Muscle of leg (tissue), 16 donors: ENCODE measurements at places on chromosomes 13 and 19. TPM values are rescaled to one million over a fixed set of nuclear protein-coding genes. Genes with fewer than 3 reads are reported as not detected.

DNA sequence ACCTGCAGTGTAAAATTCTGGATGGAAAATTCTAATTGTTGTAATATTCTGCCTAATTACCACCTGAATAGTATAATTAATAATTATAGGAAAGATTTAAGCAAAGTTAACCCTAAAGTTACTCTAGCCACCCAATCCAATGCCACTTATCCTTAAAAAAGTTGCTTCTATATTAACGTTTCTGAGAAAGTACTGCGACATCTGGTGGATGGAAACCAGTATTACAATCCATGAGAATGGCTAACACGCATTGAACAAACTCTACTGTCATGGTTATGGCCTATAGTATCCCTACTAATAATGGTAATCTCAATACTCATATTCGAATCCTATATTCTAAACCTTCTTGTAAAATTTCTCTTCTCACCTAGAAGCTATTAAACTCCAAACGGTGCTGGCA lies 1551.8 kb downstream of the SLITRK1 start:
- no peak for DNase-seq

DNA sequence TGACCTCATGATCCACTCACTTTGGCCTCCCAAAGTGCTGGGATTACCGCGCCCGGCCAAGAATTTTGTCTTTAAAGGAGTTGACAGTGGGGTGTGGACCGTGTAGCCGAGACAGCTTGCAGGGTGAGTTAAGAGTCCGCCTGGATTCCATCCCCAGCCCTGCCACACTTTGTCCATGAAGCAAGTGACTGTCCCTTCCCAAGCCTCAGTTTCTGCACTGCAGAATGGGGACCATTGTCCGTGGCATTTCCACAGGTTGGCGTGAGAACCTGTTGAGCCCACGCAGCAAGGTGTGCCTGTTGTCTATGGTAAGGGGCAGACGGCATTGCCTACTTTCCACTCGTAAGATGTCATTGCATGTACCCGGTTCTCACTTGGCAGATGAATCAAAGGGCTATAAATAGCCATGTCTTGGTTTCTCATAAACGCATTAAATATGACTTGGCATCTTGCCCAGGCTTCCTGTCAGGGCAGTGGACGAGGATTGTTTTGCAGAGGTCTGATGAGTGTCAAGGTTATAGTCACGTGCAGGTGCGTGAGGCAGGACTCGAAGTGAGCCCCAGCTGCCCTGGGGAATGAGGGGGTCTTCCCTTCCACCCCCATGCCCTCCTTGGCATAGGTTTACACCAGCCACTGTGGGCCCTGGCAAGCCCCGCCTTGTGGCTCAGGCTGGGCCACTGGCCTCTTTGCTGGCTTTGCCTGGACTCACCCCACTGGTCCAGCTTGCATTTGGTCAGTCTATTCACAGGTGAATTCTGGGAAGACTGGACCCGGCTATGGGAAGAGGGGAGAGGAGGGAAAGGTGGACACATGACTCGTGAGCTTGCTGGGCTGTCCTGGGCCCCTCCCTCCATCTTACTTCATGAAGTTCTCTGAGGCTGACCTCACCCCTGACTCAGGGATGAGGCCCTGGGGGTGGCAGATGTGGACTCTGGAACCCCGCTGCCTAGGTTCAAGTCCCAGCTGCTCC lies 14.6 kb downstream of the FAM187B start:
- DNase-seq, result peak; percentile 90

GRCh38 chr19:16066611-16067104 lies 9.6 kb upstream of the TPM4 start:
- DNase-seq, result peak; percentile 43

DNA sequence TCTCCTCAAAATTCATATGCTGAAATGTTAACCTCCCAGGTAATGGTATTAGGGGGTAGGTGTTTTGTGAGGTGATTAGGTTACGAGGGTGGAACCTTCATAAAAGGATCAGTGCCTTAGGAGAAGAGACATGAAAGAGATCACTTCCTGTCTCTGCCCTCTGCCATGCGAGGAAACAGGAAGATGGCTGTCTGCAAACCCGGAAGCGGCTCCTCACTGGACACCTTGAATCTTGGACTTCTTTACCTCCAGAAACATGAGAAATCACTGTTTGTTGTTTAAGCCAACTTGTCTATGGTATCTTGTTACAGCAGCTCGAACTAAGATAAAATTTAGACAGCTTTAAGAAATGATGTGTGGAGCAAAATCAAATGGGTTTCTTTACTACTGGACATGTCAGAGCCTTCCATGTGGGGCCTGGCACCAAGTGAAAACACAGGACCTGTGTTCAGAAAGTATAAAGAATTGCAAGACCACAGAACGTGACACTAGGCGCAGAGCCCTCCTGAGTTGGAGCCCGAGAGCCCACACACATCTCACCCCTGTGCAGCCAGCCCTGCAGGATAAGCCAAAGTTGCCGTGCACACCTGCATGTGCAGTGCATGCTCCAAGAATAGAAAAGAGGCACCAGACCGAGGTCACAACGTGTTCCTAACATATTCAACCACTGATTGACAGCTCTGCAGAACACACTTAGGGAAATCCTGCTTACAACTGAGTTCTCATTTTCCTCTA lies 112.5 kb upstream of the UQCRFS1 start:
- no peak for DNase-seq

DNA sequence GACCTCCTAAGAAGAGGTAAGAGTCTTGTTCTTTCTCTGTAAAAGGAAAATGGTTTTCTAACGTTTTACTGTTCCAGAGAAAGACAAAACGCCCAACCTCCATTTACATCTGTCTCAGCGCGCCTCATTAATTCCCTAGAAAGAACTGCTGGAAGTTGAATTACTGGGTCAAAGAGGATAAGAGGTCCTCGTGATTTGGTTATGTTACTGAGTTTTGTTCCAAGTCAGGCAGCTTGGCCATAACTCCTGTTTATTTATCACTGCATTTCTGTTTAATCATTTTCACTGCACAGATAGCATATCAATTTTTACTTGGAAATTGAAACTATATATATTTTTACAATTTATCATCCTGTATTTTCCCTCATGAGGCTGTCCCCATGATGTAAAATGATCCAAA lies 112.9 kb upstream of the PEG3 start:
- DNase-seq, result peak; percentile 88

Gene BORCS8
- total RNA-seq, result 7.8 TPM

Gene PCDH9
- total RNA-seq, result 8.3 TPM

- DNase-seq, result peak; percentile 43
These were observed 16.2 kb downstream of the LAIR2 start for GRCh38 chr19:54518844-54519243.

GRCh38 chr13:23750383-23751121 lies 138.6 kb downstream of the MIPEP start:
- no peak for DNase-seq

GRCh38 chr13:40433577-40433976 lies 232.9 kb downstream of the FOXO1 start:
- no peak for DNase-seq

Gene LRRC4B
- 5.7 TPM for total RNA-seq

- DNase-seq, result no peak
These were observed 25.7 kb downstream of the ZNF577 start for GRCh38 chr19:51861870-51862622.

GRCh38 chr13:49933511-49933910 lies 2.6 kb downstream of the SPRYD7 start:
- DNase-seq, result no peak

GRCh38 chr13:112170823-112171569 lies 104.0 kb downstream of the SOX1 start:
- DNase-seq, result no peak

GRCh38 chr13:76654263-76654662 lies 231.9 kb downstream of the KCTD12 start:
- no peak for DNase-seq

DNA sequence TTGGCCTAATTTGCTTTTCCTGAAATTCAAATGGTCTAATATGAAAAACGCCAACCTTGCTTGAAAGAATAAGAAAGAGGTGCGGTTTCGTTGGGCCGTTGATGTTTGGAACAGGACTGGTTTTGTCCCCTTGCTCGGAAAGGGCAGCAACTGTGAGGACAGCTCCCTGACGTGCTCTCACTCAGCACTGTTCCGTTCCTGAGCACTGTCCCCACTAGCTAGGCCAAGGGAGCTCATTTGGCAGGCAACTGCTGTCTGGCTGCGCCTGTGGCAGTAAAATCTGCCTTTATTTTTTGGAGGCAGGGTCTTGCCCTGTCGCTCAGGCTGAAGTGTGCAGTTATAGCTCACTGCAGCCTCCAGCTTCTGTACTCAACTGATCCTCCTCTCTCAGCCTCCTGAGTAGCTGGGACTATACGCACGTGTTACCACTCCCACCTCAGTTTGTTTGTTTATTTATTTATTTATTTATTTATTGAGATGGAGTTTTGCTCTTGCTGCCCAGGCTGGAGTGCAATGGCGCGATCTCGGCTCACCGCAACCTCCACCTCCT lies 4.5 kb downstream of the LDLR start:
- no peak for DNase-seq

DNA sequence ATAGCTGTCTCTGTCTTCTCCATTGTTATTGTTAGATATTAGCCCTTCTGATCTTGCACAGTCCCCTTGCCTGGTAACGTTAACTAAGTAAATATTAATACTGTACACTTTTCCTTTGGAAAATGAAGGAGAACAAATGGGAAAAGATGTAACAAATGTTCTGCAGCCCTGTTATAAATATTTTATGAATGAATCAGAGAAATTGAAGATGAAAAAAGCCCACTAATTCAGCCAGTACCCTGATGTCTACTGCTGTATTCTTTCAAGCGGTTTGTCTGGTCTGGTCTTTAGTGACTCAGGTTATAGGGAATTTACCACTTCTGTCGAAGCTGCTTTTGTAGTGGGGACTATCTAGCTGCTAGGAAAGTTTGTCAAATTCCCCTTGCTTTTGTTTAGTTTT lies 121.0 kb downstream of the COG6 start:
- DNase-seq, result no peak

GRCh38 chr13:51726446-51727193 lies 77.3 kb downstream of the DHRS12 start:
- DNase-seq, result peak; percentile 73

Gene SOHLH2
- total RNA-seq, result 4.3 TPM

GRCh38 chr19:623974-624373 lies 9.4 kb downstream of the POLRMT start:
- peak; percentile 43 for DNase-seq

DNA sequence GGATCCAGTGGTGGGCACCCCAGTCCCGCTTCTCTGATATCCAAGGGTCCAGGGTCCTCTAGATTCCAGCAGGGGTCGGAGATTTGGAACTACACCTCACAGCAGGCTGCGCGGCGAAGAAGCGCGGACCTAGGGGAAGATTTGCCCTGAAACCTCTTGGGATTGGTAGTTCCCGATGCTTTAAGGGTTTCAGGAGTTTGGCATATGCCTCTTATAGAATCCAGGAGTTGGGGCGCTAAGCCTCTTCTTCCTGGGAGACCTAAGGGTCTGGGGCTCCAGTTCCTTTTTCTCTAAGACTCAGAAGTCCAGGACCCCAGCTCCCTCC lies 349 bp downstream of the BCL2L12 start:
- no peak for DNase-seq

- DNase-seq, result peak; percentile 85
These were observed 30.2 kb upstream of the EVI5L start for GRCh38 chr19:7799640-7800355.

DNA sequence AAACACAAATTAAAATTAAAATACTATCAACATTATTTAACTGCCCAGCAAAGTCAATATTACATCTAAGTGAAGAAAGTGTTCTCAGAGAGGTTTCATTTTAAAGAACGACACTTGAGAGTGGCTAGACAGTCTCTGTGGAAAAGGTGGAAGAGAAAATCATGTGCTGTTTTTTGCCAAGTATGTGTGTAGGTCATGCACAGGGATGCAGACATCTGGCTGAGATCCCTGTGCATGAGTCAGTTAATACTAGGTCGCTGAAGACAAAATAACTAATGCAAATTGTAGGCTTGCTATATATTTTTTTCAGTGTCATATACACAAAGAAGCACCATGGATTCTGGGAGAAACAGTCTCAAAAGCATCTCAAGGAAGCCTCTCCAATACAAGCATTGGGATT lies 44.3 kb upstream of the ENOX1 start:
- peak; percentile 7 for DNase-seq

DNA sequence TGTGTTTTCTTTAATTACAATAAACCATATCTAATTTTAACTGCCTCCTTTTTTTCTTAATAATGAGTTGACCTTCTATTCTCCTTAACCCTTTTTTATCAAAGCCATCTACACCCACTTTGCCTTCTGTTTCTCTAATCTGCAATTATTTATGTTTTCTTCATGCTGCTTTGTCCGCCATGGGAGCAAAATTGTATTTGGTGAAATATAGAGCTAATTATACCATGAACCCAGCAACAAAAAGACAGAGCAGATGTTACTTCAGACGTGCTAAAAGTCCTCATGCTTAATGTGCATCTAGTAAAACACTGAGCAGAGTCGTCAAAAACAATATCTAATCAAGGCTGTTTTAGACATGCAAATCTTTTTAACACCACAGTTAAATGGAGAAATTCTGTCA lies 264.7 kb downstream of the DACH1 start:
- DNase-seq, result no peak

- DNase-seq, result no peak
These were observed 29.5 kb upstream of the RBM26 start for GRCh38 chr13:79435561-79435990.

DNA sequence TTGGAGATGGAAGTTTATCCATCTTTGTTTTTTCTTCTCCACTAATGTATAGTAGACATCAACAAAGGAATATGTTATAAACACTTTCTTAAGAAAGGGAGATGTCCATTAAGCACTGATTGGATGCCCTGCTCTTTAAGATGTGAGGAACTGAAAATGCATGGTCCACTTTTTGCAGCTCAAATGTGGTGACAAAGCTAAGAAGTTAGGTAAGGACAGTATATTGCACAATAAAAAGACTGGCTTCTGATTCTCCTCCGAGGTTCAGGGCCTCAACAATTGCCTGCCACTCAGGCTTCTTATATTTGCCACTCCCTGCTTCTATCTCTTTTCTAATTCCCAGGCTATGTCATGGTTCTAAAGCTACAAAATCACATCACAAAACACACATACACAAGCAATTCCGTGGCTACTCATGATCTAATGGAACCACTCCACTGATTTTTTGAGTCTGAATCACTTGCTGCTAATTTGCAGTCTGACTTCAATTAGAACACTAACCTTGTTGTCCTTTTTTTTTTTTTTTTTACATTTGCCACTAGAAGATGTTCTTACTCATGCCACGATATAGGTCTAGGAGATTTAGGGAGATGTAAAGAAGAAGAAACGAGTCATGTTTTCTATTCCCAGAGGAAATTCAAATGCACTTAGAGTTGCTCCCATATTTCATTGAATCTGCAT lies 29.6 kb upstream of the TNFSF11 start:
- DNase-seq, result peak; percentile 53

GRCh38 chr13:67223742-67224141 lies 6.4 kb downstream of the PCDH9 start:
- peak; percentile 34 for DNase-seq

DNA sequence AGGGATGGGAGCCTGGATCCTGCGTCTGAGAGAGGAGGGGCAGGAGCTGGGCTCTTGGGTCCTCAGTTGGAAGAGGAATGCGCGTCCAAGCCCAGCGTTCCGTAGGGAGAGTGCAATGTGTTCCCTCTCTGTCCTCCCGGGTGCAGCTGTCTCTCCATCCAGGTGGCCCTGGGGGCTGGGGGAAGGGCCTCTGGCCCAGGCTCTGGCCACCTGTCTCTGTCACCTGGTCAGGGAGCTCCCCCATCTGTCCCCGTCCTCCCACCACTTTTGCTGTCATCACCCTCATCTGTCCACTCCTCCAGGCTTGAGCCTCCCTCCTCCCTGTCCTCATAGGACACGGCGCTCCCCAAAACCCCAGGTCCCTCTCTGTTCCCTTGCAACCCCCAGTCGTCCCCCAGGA lies 3.7 kb upstream of the SBK2 start:
- DNase-seq, result peak; percentile 73
